ENCODE measurements at places on chromosomes 12 and 14.

GRCh38 chr12:57272337-57273151 is 21.6 kb upstream of the STAC3 start:
- DNase-seq, result no peak

DNA sequence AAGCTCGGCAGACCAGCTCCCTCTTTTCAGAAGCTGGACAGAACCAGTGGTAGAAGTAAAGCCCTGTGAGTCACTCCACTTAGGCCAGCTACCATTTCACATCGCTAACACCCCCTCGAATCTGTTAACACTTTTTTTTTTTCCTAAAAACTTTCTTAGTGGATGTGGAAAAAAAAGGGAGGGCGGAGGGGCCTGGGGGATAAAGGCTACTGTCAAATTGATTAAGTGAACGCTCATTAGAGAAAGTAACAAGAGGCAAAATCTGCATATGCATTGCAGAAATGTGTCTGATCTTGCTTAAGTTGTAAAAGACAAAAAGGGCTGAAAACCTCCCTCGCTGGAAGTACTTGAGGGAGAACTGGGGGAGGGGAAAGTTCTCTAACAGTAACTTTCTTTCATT is 86.6 kb upstream of the OTX2 start:
- no peak for DNase-seq

DNA sequence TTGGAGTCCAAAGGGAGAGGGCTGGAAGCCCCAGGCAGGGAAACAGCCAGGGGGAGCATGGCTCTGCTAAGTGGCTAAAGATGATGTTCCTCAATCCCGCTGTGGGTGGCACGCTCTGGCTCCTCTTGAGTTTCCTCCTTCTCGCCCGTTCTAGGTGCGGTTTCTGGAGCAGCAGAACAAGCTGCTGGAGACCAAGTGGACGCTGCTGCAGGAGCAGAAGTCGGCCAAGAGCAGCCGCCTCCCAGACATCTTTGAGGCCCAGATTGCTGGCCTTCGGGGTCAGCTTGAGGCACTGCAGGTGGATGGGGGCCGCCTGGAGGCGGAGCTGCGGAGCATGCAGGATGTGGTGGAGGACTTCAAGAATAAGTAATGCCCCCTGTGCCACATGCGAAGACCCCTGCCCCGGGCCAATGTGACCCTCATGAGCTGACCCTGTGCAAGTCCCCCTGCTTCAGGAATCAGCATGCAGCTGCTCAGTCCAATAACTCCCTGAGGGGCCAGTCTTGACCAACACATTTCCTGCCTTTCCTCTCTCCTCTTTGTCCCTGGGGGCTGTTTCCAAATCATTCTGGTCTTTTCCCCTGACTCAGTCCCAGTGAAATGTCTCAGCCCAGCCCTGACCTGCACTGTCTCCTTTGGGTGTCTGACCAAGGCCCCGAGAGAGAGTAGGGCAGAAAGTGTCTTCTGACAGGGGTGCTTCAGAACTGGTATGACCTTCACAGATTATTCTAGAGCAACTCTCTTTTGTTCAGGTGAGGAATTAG is 2.1 kb downstream of the KRT7 start:
- DNase-seq, result no peak

GRCh38 chr14:23936084-23936829 is 17.3 kb upstream of the DHRS4 start:
- no peak for DNase-seq

DNA sequence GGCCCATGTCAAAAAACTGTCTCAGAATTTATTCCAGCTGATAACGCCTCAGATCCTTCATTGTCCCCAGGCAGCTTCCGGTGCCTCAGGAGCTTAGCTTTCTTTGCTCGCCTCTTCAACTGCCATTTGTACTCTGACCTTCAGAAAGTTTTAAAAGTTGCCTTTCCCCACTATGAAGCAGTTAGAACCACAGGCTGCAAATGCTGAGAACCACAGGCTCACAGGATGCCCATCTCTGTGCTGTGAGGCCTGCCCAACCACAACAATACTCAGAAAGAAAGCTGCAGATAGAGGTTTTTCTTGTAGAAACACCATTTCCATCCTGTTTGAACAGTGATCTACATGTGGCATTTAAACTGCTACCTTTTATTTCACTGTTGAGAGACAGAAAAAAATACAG is 131.1 kb downstream of the PRKCH start:
- DNase-seq, result no peak

- DNase-seq, result no peak
These were observed 85.6 kb downstream of the OTOGL start for GRCh38 chr12:80184926-80185325.

- no peak for DNase-seq
These were observed 196.4 kb downstream of the TMTC3 start for GRCh38 chr12:88338486-88338885.

- DNase-seq, result no peak
These were observed 17.1 kb upstream of the DLK1 start for GRCh38 chr14:100709289-100710284.

DNA sequence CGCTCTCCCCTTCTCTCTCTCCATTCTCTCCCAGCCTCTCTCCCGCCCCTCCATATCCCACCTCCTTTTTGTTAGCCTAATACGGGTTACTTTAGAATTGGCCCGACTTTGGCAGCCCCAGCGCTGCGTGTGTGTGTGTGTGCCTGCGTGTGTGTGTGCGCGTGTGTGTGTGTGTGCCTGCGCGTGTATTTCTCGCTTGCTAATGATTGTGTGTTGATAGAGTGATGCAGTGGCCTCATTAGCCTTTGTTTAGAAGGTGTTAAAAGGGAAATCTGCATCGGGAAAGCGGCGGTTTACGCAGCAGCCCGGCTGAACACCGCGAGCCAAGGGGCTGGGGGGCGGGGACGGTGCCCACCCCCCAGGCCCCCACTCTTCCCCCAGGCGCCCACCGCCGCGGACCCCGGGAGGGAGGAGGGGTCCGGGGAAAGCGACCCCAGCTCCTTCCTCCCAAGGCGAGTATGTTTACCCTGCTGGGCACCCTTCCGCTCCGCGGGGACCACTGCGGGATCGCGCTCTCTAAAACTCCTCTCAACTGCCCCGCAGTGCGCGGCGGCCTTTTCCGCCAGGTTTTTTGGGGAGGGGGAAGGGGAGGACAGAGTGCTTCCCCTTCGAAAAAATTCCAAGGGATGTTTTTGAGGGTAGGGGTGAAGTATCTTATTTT is 6.8 kb upstream of the LHX5 start:
- DNase-seq, result no peak

- DNase-seq, result no peak
These were observed 17.3 kb downstream of the GALC start for GRCh38 chr14:87975636-87976035.

DNA sequence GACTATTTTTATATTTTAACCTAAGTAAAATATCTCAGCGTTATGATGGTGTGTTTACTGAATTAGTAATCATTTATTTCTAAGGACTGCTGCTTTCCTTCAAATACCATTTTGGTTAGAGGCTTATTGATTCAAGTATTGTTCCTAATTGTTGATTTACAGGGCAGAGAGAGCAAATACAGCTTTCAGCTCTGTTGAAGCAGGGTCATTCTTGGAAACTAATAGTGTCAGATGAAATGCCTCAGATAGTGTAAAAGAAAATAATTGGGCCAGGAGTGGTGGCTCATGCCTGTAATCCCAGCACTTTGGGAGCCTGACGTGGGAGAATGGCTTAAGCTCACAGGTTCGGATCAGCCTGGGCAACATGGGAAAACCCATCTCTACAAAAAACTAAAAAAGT is 249.3 kb downstream of the FUT8 start:
- DNase-seq, result no peak

DNA sequence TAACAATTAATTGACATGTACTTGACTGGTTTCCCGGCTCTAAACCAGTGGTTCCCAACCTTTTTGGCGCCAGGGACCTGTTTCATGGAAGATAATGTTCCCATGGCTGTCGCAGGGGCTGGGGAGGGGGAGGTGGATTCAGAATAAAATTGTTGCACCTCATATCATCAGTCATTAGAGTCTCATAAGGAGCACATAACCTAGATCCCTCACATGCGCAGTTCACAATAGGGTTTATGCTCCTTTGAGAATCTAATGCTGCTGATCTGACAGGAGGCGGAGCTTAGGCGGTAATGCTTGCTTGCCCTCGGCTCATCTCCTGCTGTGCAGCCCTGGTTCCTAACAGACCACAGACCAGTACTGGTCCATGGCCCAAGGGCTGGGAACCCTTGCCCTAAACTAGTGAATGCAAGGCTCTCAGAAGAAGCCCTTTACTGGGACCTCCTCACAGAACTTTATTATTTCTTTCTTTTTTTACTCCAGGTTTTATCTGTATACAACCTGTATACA is 86.4 kb upstream of the SINHCAF start:
- DNase-seq, result no peak

DNA sequence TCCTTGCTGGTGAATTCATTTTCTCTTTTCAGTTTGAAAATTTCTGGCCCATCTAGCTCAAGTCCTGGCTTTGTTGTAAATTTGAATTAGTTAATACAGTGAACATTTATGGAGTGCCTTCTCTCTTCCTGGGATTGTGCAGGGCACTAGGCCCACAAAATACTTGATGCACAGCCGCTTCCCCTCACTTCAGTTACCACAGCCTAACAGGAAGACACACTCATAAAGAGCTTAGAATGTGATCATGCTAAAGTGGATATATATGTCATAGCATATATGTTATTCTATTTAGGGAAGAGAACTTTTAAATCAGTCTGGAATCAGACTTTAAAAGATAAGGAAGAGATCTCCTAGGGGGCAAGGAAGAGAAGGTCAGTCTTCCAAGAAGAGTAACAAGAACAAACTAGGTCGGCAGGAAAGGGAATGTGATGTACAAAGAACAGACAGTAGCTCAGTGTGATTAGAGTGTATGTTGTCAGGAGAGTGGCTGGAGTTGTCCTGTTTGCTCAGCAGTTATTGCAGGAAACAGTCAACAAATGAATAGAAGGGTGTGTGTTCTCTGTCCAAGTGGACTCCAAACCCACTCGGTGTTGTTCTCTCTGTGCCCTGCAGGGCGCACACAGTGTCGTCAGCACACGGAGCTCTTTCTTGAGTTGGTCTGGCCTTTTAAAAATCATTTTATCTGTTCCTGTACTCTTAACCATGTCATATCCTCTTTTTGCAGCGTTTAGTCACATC is 74.4 kb downstream of the DAAM1 start:
- DNase-seq, result no peak

DNA sequence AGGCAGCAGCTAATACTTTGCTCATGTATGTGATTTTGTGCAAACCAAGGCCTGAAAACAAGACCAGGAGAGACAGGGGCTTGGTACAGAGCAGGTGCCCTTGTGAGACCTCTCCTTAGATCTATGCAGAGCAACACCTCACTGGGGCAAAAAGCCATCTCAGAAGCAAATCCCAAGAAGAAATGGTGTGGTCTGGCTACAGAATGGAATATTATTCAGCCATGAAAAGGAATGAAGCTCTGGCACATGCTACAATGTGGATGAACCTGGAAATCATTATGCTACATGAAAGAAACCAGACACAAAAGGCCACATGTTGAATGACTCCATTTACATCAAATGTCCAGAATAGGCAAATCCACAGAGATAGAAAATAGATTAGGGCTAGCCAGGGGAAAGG is 61.6 kb downstream of the KDM2B start:
- DNase-seq, result no peak

DNA sequence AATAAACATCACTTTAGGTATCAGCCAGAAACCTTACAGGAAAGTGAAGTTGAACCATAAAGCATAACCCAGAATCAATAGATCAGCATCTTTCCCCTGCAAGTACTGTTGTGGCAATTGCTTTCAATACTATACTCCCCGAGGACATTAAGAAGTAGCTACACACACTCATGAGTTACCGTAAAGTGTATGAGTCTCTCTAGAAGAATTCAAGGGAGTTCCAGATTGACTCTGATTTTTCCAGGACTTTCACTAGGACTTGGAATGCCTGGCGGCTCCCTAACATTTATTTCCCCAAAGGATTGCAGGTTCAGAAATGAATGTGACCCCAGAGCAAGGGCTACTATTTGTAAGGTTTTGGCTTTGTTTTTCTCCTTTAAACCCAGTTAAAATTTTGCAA is 465.4 kb upstream of the MDGA2 start:
- DNase-seq, result no peak

GRCh38 chr14:101336183-101336582 is 225.1 kb upstream of the DIO3 start:
- no peak for DNase-seq

DNA sequence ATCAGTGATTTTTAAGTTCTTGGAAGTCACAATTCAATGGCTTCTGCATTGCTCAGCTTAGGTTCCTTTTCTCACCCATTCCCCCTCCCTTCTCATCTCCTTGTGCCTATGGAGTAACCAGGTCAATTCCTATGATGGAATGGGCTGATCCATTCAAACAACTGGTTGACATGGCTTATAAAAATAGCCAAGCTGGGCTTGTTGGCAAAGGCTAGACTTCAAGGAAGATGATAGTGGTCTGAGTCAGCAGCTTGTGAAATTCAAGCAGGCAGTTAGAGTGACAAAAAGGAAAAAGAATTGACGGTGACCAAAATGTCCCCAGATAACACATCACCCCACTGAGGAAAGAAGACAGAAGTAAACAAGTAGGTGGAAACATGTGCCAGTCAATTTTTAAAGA is 119.9 kb upstream of the PCED1B start:
- peak; percentile 86 for DNase-seq

GRCh38 chr14:90570461-90570860 is 173.6 kb downstream of the CALM1 start:
- no peak for DNase-seq

DNA sequence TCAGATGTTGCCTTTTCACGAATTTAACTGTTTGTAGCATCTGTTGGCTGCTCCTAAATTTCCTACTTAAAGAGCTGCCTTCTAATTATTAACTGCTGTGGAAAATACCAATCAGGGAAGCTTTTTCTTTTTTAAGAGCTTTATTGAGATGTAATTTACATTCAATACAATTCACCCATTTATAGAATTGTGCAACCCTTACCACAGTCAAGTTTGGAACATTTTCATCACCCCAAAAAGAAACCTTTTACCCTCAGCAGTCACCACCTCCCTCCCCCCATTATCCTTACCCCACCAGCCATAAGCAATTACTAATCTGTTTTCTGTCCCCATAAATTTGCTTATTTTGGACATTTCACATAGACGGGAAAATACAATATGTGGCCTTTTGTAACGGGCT is 1.4 kb downstream of the PCNX4 start:
- DNase-seq, result no peak

DNA sequence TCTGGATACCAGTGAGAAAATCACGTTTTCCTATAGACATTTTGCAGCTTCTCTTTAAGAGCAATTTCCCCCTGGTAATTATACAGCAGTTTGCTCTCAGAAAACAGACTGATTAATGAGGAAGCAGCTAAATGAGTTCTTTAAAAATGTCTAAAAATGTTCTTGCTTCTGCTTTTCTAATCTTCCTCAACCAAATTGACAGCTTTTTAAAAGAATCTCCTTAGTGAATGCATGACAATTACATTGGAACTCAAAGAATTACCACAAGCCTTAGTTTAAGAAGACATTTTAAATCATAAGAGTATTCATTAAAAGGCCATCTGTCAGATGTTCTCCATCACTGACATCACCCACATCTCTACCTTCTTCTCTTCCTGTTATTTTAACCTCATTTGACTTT is 135.8 kb upstream of the PLXNC1 start:
- DNase-seq, result no peak

DNA sequence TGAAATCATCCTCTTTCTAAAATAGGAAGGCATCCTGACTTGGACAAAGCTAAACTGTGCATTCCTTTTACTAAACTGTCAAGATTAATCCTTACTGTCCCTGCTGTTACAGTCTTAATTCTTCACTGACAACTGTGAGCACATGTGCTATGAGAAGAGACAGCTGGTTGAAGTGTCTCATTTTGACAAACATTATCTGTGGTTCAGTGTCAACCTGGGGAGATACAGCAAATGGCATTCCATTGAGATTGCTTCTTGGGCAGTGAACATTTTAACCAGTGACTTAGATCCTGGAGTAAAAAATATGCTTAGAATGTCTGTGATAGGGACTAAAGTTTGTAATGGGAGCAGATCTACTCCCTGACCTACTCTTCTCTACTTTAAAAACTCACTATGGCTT is 552.6 kb upstream of the ATP2B1 start:
- DNase-seq, result no peak
